ENCODE measurements at places on chromosomes 1 and 21.

DNA sequence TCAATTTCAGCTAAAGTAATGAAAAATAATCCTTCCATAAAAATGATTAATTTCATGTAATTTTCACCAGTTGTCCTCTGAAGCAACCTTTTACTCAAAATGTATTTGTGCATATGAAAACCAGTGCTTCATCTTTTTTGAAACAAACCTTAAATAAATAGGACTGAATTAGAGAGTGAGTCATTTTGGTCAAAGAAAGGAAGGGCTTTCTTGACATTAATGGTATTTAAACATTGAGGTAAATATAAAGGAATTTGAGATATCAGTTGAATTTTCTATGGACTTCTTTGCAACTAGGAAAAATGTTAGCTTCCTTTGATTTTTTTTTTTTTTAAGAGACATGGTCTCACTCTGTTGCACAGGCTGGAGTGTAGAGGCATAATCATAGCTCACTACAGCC, 38.7 kb downstream of the SNX7 start:
- no peak for DNase-seq
- no peaks in the 10 kb centered on the region for H3K27me3 ChIP-seq
- H3K27ac ChIP-seq, result no peak overlapping the region
- no peaks in the 10 kb centered on the region for H3K36me3 ChIP-seq
- no peaks in the 10 kb centered on the region for H3K4me1 ChIP-seq
- H3K4me3 ChIP-seq, result no peak overlapping the region

DNA sequence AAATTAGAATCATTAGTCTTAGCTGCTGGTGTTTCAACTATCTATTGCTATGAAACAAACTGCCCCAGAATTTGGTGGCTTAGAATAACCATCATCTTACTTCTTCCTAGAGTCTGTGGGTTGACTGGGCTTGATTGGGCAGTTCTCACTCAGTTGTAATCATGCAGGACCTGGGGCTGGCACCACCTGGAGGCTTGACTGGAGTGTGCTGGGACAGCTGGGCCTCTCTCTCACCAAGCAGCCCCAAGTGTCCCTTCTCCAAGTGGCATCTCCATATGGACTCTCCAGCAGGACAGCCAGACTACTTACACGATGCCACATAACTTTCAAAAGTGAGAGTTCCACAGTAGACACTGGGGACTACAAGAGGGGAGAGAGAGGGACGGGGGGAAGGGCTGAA, 140.3 kb upstream of the ATP1B1 start:
- no peak for DNase-seq
- no peaks in the 10 kb centered on the region for H3K27me3 ChIP-seq
- no peaks in the 10 kb centered on the region for H3K36me3 ChIP-seq
- H3K4me1 ChIP-seq, result no peaks in the 10 kb centered on the region
- no peak overlapping the region for H3K27ac ChIP-seq

GRCh38 chr1:171501305-171502024, 16.1 kb downstream of the PRRC2C start:
- no peak overlapping the region for H3K27ac ChIP-seq
- no peak overlapping the region for H3K4me3 ChIP-seq
- no peaks in the 10 kb centered on the region for H3K27me3 ChIP-seq
- DNase-seq, result no peak
- no peaks in the 10 kb centered on the region for H3K36me3 ChIP-seq
- H3K4me1 ChIP-seq, result peaks cover 2% of the 10 kb centered on the region

DNA sequence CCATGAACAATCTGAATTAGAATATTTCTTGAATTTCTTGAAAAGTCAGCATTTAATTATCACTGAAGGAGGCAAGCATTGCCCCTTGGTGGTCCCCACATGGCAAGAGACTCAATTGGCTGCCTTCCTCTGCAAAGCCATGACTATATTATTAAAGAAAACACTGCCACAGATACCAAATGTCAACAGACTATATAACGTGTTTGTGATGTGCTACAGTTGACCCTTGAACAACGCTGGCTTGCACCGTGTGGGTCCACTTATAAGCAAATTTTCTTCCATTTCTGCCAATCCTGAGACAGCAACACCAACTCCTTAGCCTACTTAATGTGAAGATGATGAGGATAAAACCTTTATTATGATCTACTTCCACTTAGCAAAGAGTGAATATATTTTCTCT, 66.5 kb downstream of the NRIP1 start:
- H3K36me3 ChIP-seq, result no peaks in the 10 kb centered on the region
- no peak for DNase-seq
- no peaks in the 10 kb centered on the region for H3K4me1 ChIP-seq
- H3K27ac ChIP-seq, result no peak overlapping the region
